CD4-positive, alpha-beta T cell (primary cell): ENCODE measurements at places on chromosomes 4 and X.

- no peak for DNase-seq
These were observed 122.8 kb upstream of the NOCT start for GRCh38 chr4:138892483-138893407.

DNA sequence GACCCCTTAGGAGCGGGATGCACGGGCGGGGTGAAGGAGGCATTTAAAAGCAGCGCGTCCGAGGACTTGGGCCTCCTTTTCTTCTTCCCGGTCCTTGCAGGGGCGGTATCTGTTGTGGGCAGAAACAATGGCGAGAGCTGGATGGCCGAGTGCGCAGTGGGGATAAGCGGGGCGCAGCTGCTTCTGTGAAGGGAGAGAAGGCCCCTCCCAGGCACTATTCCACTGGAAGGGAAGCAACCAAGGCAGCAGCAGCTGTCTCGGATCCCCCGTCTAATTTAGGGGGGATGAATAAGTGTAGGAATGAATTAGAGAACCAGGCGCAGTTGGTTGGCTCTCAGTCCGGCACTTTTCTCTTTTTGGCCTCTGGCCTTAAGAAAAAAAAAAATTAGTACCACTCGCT lies 995 bp downstream of the SMARCA5 start:
- peak; percentile 11 for DNase-seq

GRCh38 chrX:119343856-119344255 lies 55.3 kb upstream of the SLC25A43 start:
- no peak for DNase-seq

DNA sequence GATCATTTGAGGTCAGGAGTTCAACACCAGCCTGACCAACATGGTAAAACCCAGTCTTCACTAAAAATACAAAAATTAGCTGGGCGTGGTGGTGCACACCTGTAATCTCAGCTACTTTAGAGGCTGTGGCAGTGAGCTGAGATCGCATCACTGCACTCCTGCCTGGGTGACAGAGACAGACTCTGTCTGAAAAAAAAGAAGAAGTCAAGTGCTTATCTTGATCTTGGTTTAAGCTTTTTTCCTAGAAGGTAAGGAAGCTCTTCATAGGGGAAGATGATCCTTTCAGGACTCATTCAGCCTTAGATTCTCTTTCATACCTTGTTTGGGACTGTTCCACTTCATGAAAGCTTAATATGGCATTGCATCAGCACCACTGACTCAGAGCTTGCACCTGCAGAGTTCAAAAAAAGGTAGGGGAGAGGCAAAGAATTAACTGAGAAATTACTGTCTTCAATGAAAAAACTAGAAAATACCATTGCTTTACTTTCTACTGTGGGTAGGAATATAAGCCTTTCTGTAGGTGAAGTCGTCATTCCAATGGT lies 70.8 kb upstream of the EPGN start:
- DNase-seq, result no peak

DNA sequence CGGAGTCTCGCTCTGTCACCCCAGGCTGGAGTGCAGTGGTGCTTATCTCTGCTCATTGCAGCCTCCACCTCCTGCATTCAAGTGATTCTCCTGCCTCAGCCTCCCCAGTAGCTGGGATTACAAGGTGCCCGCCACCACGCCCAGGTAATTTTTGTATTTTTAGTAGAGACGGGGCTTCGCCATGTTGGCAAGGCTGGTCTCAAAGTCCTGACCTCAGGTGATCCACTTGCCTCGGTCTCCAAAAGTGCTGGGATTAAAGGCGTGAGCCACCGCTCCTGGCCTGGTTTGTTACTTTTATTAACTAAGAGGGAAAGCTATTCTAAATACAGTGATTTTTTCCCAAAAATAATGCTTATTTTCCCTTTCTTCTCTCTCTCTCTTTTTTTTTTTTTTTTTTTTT lies 866 bp upstream of the CENPE start:
- no peak for DNase-seq

DNA sequence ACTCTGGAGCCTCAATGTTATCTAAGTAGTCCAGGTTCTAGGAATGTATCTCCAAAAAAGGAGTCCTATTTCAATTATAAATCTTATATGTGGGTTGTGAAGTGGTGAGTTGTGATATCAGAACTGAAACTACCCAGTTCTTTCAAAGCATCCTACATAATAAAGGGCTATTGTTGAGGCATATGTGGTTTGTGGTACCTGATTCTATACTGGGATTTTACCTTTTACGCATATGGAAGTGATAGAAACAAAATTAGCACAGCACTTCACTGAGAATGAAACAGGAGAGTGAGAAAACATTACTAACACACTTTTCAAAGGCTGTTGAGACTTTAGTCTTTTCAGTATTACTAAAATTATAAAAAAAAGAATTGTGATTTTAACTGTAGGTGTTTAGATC lies 417.7 kb upstream of the GALNT7 start:
- no peak for DNase-seq

GRCh38 chrX:117636826-117637225 lies 479.8 kb downstream of the KLHL13 start:
- no peak for DNase-seq

DNA sequence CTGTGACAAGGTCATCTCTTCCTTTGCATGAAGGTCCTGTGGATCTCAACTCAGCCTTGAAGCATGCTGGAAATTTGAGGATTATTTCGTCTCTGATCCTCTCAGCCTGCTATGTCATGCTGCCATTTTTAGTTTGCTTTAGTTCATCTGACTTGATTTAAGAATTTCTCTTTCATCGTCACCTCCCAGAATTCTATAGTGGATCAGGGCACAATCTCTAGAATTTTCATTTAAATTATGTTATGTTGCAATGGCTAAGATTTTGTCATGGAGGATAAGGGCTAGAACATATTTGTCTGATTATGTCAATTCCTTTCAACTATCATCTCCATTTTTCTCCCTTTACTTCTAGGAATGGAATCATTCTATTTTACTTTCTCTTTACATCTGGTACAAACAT lies 98.8 kb downstream of the PCDH10 start:
- DNase-seq, result no peak

DNA sequence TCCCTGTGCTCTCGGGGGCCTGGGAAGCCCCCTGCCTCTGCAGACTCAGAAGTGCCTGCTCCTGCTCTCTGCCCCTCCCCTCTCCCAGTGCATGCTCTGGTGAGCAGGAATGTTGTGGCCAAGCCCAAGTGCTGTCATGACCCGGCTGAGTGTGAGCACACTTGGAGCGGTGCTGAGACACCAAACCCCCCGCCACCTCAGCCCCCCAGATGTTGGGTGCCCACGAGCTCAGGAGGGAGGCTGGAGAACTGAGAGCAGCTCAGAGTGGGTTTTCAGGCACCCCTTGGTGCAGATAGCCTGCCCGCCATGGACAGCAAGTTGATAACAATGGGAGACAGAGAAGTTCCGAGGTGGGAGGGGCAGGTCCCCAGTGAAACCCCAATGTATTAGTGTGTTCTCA lies 477.4 kb downstream of the ACTRT1 start:
- DNase-seq, result no peak

GRCh38 chr4:112284166-112284565 lies 1.5 kb downstream of the TIFA start:
- no peak for DNase-seq

- DNase-seq, result no peak
These were observed 25.8 kb upstream of the ARHGAP24 start for GRCh38 chr4:85448906-85449890.

- DNase-seq, result no peak
These were observed 33.1 kb downstream of the DLG3 start for GRCh38 chrX:70477734-70478075.

DNA sequence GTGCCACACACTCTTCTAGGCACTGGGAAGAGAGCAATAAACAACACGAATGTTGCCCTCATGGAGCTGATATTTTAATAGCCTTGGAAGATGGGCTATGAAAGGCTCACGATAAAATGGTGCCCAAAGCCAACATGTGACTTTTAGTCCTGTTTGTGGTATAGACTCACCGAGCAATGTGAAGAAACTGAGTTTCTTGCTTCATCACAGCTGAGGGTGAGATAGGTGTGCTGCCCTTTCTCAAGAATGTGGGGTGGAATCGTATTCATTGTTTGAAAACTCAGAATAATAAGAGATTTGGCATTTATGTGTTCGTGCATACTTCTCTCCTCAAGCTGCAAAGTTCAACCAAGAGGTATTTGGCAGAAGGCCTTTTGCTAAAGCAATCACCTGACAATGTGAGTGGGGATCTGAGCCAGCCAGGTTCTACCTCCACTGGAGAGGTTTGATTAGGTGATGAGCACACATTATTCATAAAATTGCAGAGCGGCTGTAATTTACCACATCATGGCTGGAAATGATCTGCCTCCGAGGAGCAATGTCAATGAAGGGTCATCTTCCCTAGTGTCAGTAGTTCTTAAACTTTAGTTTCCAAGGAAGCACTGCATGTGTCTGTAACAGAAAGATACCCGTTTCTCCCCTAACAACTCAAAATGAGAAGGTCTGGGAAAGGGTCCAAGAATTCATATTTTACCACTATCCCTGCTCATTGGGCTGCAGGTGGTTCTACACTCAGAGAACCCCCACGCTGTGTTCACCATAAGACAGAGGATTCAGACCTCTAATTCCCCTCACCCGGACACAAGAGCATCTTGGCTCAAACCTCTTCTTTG lies 41.9 kb upstream of the CBR4 start:
- DNase-seq, result no peak

DNA sequence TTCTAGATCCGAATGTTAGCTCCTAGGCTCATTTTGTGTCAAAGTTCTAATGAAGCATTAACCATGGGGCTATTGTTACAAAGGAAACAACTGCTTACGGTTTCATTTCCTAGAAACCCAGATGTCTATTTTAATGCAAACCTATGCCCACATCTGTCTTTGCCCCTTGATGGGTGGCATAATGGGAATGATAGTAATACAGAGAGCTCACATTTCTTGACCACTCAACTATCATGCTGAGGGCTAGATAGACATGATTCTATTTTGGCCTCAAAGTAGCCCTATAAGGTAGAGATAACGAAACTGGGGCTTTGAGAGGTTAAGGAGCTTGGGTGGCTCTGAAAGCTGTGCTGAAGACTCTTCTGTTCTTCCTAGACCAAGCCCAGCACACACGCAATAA lies 1.9 kb downstream of the TLR7 start:
- DNase-seq, result no peak

DNA sequence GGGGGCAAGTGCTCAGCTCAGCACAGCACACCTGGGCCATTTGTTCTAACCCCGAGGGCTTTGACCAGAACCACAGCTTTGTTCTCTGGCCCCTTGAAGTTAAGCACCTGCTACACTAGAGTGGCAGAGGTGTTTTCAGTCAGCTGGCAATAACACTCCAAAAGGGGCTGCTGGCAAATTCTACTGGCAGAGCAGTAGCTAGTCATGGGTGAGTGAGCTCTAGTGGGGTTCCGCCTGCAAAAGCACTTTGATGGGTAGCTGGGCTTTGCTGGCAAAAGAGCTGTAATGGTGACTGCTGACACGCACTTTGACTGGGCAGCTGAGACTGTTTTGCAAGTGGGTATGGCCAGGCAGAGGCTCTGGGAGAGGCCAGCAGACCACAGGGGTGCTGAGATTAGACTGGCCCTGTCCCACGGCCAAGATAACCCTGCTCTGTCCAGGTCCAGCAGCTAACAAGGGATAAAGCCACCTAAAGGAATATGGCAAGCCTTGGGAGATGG lies 65.2 kb upstream of the TENT5D start:
- DNase-seq, result no peak

- DNase-seq, result no peak
These were observed 17.9 kb downstream of the ATP8A1 start for GRCh38 chr4:42638993-42639392.

- DNase-seq, result peak; percentile 83
These were observed at the start of gene LDOC1 for GRCh38 chrX:141176586-141177451. Gene LDOC1, minus strand, starts transcription at chrX:141177129. Its CDS starts 108 bp downstream, at chrX:141177021.

DNA sequence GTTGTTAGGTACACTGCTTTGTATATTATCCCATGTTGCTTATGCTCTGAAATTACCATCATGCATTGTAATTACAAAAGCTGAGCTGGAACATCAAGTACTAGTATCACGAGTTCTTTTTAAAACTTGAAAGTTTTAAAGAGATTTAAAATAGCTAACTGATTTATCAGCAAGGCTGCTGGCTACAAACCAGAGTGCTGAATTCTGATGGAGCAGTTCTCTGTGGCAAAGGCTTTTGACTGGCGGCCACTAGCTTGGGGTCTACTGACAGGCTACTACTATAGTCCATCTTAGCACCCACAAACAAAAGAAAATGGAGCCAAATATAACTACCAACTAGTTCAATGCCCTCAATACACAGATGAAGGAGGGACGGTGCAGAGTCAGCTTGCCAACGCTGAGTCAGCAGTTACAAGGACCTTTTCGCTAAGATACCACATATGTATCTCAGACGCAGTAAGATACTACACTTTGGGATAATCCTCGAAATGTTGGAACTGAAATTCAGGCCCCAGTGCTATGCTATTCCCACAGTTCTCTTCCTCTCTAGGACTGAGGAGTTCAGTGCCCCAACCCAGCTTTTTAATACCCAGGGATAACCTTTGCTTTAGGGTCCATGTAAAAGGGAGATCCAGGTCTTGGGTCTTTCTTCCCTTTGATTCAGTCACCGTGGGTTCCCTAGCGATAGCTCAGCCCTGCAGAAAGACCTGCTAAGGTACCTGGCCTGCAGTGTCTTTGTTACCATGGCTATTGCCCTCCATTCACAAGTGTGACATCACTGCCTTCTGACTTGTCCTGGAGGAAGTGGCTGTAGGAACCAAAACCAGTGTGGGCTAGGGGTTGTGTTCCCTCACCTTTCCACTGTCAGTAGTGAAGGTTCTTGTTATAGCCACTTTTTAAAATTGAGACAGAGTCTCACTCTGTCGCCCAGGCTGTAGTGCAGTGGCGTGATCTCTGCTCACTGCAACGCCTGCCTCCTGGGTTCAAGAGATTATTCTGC lies 22.8 kb downstream of the MFAP3L start:
- DNase-seq, result no peak

DNA sequence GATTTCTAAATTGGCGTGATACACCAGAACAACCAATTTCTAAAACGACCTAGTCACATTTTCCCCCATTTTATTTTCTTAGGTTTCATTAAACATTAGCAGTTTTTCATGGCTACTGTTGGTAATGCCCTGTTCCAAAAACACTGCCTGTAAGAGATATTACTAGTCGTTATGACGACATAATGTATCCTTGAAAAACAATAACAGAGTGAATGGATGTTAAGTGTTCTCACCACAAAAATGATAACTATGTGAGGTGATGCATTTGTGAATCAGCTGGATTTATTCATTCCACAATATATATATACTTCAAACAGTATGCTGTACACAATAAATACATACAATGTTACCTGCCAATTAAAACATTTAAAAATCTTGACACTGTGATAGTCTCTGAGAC lies 1147.6 kb upstream of the PCDH10 start:
- DNase-seq, result no peak

- no peak for DNase-seq
These were observed 752 bp upstream of the ATP6AP2 start for GRCh38 chrX:40579900-40580536.

DNA sequence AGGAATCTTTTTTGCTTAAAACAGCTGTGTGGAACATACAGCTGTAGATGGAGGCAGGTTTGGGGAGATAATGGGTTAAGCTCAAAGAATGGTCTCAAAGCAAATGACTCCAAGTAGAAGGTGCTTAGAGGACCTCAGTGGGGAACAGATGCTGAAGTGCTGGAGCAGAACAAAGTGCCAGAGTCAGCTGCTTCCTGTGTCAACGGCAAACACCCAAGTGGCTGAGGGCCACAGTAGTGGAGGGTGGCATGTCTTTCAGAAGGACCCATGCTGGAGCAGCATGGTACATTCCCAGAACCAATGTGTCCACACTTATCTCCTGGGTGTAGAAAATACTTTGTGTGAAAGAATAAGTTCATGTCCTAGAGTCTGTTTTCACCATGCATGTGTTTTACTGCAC lies 197.5 kb downstream of the CCNG2 start:
- no peak for DNase-seq

- DNase-seq, result no peak
These were observed 554 bp downstream of the KLHL15 start for GRCh38 chrX:24026432-24026831.
